ENCODE measurements at places on chromosomes 12 and 14. TPM values are rescaled to one million over a fixed set of nuclear protein-coding genes. Genes with fewer than 3 reads are reported as not detected.

Gene ARHGDIB
- 68.7 TPM for total RNA-seq

DNA sequence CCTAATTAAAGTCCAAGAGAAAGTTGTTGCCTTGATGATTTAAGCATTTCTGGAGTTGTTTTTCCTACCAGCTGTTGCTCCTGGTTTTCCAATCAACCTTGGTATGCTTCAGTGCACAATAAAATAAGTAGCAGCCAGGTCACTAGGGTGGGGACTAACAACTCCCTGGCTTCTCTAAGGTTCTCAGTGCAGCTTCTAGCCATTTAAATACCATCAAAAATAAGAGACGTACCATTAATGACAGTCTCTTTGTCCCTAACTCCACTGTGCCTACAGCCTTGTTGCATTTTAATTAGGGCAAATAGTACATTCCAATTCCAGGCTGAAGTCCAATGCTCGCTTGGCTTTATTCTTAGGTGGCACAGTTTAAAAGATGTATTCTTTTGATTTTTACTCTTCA lies 11.8 kb downstream of the STON2 start:
- DNase-seq, result no peak
- no peaks in the 10 kb centered on the region for H3K4me1 ChIP-seq
- no peak overlapping the region for H3K27ac ChIP-seq

Gene FGF23
- not detected for total RNA-seq

GRCh38 chr14:96363751-96364336 lies 518 bp downstream of the GSKIP start:
- H3K36me3 ChIP-seq, result no peaks in the 10 kb centered on the region
- H3K27ac ChIP-seq, result peak overlapping the region; percentile 97
- H3K4me1 ChIP-seq, result peaks cover 44% of the 10 kb centered on the region
- H3K4me3 ChIP-seq, result peak overlapping the region; percentile 93
- H3K27me3 ChIP-seq, result no peaks in the 10 kb centered on the region
- no peak for DNase-seq

DNA sequence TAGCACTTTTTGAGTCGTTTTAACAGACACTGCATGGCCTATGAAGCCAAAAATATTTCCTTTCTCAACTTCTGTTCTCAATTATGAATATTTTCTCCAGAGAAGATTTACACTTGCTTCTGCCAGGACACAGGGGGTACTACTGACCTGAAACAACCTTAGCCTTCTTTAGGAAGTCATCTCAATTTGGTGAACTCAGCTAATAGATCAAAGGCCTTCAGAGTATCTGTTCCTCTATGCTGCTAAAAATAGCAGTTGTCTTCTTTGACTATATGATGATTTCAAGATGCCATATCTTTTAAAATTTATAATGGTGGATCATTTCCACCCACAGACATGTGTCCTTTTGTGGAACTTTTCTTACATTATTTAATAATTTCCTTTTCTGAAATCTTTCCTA lies 14.0 kb upstream of the NDUFA12 start:
- H3K4me1 ChIP-seq, result no peaks in the 10 kb centered on the region
- no peak overlapping the region for H3K27ac ChIP-seq
- no peaks in the 10 kb centered on the region for H3K27me3 ChIP-seq
- no peak for DNase-seq
- H3K36me3 ChIP-seq, result peaks cover 29% of the 10 kb centered on the region
- H3K4me3 ChIP-seq, result no peak overlapping the region

DNA sequence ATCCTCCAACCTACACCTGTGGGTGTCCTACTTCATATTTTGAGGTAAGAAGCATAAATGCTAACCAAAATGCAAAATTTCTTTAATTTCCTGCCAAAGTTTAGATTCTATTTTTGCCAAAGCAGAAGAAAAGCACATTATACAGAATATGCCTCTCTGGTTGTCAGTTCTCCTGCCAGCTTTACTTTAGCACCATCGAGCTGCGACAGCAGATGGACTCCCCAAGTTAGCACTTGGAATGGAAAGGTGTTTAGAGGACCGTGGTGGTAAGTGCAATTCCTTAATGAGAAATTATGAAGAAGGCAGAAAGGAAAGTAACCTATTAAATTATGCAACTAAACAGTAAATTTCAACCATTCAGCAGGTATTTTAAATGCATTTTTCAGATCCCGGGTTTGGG lies 326.6 kb downstream of the RERGL start:
- no peak for DNase-seq
- no peaks in the 10 kb centered on the region for H3K27me3 ChIP-seq
- no peak overlapping the region for H3K27ac ChIP-seq
- no peaks in the 10 kb centered on the region for H3K4me1 ChIP-seq
- H3K36me3 ChIP-seq, result no peaks in the 10 kb centered on the region
- no peak overlapping the region for H3K4me3 ChIP-seq

GRCh38 chr12:122471324-122472226 lies 29.2 kb downstream of the ZCCHC8 start:
- peak overlapping the region; percentile 79 for H3K27ac ChIP-seq
- no peaks in the 10 kb centered on the region for H3K27me3 ChIP-seq
- peaks cover 16% of the 10 kb centered on the region for H3K4me1 ChIP-seq
- DNase-seq, result no peak

Gene PPM1H
- 3.0 TPM for total RNA-seq

- H3K4me1 ChIP-seq, result peaks cover 47% of the 10 kb centered on the region
- no peaks in the 10 kb centered on the region for H3K36me3 ChIP-seq
- H3K4me3 ChIP-seq, result peak overlapping the region; percentile 90
- H3K27ac ChIP-seq, result peak overlapping the region; percentile 82
- H3K27me3 ChIP-seq, result no peaks in the 10 kb centered on the region
These were observed 130.9 kb downstream of the NDUFA12 start for GRCh38 chr12:94872671-94872970.

Measured in esophagus muscularis mucosa (tissue), 4 donors.